NCI-H1105 (cell line): ENCODE measurements at places on chromosomes 4 and X.

- DNase-seq, result peak; percentile 34
Observed at GRCh38 chrX:47283015-47283771, 50.4 kb downstream of the USP11 start.

GRCh38 chr4:70504733-70505132 lies 13.6 kb upstream of the AMTN start:
- no peak for DNase-seq

DNA sequence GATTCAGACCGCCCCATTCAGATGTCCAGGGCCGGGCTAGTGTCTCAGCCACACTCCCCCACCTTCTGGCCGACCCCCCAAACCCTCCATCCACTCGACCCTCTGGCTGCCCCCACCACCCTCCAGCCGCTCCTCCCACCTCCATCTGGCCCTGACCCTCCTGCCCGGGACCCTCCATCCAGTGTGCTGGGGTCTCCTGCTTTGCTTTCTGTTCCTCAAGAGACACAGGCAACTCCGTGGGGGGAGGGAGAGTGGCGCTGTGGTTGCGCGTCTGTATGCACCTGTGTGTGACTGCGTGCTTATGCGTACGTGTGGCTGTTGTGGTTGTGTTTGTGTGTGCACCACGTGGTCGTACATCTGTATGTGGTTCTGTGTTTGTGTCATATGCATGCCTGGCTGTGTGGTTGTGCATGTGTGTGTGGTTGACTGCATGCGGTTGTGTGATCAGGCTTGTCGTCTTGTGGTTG lies 33.3 kb downstream of the CPLX1 start:
- DNase-seq, result no peak

- no peak for DNase-seq
Observed at GRCh38 chr4:47703008-47703407, 134.9 kb downstream of the CORIN start.

- DNase-seq, result no peak
Observed at GRCh38 chrX:13287816-13288215, 32.0 kb downstream of the ATXN3L start.

DNA sequence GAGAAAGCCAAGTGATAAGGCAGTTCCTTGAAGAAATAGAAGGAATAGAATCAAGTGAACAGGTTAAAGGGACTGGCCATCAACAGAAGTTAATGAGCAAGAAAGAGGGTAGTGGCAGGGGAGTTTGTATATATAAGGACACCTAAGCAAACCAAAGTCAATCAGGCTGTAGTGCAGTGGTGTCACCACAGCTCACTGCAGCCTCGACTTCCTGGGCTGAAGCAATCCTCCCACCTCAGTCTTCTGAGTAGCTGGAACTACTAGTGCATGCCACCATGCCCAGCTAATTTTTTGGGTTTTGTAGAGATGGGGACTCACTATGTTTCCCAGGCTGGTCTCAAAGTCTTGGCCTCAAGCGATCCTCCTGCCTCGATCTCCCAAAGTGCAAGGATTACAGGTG lies 15.9 kb downstream of the ACOT9 start:
- DNase-seq, result no peak

- DNase-seq, result no peak
Observed at GRCh38 chr4:48439988-48440387, 43.2 kb upstream of the SLC10A4 start.

GRCh38 chr4:5144384-5144783 lies 93.1 kb downstream of the STK32B start:
- no peak for DNase-seq

DNA sequence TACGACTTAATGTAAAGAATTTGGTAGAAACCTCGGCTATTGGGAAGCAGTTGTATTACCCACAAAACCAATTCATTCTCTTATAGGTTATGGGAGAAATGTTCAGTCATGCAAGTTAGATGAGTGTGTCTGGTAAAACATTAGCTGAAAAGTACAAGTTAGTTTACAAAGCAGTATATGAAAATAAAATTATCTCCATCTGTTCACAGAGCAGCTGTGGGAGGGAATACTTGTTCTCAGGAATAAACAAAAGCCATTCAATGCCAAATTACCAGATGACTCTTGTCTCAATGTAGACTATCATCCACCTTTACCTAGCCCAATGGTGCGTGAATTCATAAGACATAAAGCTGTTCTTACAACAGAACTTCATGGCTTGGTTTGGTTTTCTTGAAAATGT lies 28.6 kb downstream of the STAP1 start:
- no peak for DNase-seq

- DNase-seq, result no peak
Observed at GRCh38 chrX:5549512-5549911, 679.2 kb downstream of the NLGN4X start.

GRCh38 chr4:122764071-122764820 lies 31.7 kb downstream of the BBS12 start:
- no peak for DNase-seq

GRCh38 chr4:3247399-3248177 lies 1.4 kb upstream of the MSANTD1 start:
- no peak for DNase-seq

DNA sequence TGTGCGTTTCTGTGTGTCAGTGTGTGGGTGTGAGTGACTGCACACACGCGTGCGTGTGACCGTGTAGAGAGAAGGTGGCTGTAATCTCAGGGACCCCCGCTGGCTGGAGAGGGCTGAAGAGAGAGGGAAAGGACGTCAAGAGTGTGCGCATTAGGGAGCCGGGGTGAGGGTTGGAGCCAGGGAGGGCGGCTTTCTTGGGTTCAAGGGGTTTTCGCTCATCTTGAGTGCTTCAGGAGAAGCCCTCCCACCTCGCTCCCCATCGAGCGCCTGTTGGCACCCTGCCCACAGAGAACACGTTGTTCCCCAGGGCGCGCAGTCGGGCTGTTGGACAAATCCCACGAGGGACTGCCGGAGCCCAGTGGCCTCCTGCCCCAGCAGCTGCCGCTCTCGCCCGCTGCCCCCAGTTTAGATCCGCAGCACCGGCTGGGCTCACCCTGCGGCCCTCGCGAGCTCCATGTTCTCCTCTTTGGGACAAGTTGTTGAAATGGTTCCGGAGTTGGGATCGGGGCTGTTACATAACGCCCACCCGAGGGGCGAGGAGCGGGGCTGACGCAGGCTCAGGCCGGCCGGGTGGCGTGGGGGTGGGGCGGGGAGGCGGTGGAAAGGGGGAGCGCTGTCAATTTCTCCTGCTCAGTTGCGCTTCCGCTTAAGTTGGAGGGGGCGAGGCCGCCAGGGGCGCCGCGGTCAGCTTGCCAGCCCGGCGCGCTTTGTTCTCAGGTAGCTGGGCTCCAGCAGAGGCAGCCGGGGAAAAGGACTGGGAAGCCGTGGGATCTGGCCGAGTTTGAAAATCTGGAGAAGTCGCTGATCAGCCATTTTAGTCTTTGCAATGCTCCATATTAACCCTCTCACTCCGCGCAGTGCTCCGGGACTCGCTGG lies 1.6 kb downstream of the GRIA2 start:
- DNase-seq, result peak; percentile 16

DNA sequence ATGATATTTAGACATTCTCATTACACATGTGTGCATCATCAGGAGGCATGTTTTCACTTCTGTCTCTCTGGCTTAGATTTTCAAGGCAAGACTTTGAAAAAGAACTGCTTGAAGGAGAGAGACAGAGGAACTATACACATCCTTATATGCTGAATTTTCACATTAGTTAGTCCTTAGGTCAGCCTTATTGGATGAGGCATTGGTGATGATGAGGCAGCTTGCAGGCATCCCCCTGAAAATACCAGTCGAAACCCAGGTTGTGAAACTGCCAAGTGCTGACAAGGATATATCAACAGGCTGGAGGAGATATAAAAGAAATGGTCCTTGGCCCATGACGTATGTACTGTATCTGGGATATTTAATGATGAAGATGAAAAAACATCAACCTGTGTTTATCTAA lies 297.2 kb upstream of the AADAT start:
- DNase-seq, result no peak

DNA sequence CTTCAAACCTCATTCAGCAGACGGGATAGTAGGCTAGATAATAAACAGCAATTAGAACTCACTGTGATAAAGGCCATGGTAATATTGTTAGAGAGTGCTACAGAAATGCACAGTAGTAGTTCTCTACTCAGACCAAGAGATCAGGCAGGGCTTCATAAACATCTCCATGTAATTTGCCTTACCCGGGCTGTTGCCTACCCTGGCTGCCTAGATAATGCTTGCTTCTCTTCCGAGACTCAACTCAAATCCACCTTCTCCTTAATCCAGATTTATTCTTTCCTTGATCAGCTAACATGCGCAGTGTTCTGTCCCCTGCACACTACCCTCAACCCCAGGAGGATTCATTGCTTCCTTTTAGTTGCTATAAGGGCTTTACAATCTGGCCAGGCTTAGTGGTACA lies 21.8 kb downstream of the ANK2 start:
- no peak for DNase-seq

- no peak for DNase-seq
Observed at GRCh38 chr4:180261346-180261745, 1981.9 kb upstream of the TENM3 start.

DNA sequence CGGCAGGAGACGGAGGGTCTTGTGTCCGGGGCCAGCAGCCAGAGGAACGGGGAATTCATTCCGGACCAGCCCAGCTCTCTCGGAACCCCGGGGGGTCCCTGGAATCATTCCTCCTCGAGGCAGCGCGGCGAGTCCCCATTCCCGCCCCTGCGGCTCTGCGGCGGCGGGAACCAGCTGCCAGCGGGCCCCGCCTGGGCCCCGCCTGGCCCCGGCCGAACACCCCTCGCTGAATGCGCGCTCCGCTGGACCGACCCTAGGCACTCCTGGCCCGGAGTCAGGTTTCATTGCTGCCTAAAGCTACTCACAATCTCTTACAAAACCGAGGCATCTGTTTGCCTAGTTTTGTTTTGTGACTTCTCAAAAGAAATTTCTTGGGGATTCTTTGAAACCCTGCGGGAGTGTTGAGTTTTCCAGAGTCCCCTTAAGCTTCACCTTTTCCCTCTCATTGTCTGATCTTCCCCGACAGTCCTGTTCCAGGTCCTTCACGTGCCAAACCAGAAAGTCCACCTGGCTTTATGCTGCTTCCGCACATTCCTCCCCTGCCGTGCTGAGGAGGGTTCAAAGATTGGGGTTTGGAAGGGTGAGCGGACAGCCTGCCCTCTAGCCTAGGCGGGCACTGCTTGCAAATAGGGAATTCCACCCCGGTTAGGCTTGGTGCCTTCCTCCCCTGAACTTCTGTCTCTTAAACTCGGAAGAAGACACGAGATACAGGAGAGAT lies 789 bp downstream of the ARHGAP10 start:
- DNase-seq, result peak; percentile 20

DNA sequence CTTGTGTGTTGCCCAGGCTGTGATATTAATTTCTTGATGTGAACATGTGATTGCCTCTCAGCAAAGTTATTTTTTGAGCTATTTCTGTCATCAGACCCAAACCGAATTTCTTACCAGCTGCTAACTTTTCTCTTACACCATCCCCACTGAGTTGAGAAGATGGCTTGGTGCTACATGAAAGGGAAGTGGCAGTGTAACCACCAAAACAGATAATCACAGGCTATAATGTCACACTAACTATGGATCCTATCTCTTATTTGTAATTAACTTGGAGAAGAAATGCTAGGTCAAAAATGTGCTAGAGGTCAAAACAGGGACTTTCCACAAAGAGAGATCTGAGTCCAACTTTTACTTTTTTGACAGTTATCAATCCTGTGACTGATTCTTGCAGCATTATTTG lies 43.8 kb downstream of the ELOVL6 start:
- no peak for DNase-seq

- DNase-seq, result no peak
Observed at GRCh38 chrX:68634649-68635227, 12.7 kb upstream of the STARD8 start.

DNA sequence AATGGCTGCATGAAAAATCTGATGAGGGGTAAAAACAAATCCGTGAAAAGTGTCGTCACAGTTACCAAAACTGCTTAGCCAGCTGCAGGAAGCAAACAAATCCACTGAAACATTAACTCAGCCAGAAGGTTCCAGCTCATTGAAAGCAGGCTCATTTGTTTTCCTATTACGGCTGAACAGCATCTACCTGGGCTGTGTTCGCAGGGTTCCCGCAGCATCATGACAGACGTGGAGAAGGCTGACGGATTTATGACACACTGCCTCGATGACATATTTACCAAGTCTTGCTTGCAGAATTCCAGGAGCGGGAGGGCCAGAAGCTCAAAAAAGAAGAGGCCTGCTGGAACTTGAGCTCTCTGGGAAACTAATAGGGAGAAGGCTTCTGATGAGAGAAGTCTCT lies 781.1 kb downstream of the RAB28 start:
- DNase-seq, result no peak

- DNase-seq, result peak; percentile 56
Observed at GRCh38 chr4:81405900-81406401, 65.8 kb downstream of the RASGEF1B start.

- peak; percentile 64 for DNase-seq
Observed at GRCh38 chr4:84966382-84967242, at the start of gene WDFY3. TSS of gene WDFY3 (minus strand) at chr4:84966690. CDS start at chr4:84860591, 106,099 bp downstream.

DNA sequence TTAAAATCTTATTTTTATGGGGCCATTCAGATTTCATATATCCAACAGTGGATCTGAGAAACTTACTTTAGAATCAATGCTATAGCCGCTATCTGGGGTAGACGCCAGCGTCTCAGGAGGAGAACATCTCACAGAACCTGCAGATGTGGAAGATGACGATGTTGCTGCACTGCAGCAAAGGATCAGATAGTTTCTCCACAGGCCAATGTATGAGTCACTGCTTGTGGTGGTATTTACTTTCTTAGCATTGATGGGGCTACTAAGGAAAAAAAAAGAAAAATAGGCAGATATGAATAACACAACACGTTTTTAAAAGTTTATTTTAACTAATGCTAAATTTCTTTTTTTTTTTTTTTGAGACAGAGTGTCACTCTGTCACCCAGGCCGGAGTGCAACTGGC lies 85.9 kb downstream of the ZAR1 start:
- no peak for DNase-seq

DNA sequence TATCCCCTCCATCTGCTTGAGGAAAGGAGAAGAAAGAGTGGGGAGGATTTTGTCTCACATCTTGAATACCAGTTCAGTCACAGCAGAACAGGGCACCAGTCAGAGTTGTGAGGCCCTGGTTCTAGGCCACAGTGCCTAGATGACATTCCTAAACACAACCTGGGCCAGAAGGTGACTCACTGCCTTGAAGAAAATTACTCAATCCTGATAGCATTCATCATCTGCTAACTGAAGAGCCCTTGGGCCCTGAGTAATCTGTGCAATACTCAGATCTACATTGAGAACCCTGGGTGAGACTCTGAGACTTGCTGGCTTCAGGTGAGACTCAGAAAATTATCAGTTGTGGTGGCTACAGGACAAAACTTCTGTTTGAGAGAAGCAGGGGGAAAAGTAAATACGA lies 20.5 kb upstream of the PRR32 start:
- DNase-seq, result no peak

DNA sequence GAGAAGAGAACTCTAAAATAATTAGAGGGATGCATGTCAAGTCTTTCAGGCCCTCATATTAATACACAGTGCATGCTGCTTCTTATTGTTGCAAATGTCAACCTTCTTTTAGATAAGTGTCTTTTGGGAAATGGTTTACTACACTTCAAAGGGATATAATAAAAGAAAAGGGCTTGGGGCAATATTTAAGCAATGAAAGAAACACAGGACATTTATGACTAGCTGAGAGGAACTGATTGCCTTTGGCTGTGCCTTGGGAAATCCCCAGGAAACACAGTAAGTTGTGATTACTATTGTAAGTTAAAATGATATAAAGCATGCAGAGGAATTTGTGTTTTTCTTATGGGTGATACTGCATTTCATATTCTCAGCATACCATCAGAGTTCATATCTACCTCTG lies 1036.2 kb upstream of the GRID2 start:
- DNase-seq, result no peak
